Stimulated activated CD4-positive, alpha-beta T cell treated with anti-CD3 and anti-CD28 coated beads, Interleukin-12 subunit alpha, Interleukin-12 subunit beta, amount 100 ng/mL, for 48 hours (primary cell): ENCODE measurements at places on chromosomes 2 and 18.

DNA sequence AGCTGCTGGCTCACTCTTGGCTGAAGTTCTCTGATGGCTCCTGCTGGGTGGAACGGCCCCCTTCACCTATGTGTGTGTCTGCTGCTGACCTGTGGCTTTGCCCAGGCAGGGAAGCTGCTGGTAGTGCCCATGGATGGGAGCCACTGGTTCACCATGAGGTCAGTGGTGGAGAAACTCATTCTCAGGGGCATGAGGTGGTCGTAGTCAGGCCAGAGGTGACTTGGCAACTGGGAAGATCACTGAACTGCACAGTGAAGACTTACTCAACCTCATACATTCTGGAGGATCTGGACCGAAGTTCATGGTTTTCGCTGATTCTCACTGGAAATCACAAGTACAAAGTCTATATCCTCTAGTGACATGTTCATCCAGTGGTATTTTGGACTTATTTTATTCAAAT is 13.9 kb upstream of the UGT1A8 start:
- DNase-seq: no peak

DNA sequence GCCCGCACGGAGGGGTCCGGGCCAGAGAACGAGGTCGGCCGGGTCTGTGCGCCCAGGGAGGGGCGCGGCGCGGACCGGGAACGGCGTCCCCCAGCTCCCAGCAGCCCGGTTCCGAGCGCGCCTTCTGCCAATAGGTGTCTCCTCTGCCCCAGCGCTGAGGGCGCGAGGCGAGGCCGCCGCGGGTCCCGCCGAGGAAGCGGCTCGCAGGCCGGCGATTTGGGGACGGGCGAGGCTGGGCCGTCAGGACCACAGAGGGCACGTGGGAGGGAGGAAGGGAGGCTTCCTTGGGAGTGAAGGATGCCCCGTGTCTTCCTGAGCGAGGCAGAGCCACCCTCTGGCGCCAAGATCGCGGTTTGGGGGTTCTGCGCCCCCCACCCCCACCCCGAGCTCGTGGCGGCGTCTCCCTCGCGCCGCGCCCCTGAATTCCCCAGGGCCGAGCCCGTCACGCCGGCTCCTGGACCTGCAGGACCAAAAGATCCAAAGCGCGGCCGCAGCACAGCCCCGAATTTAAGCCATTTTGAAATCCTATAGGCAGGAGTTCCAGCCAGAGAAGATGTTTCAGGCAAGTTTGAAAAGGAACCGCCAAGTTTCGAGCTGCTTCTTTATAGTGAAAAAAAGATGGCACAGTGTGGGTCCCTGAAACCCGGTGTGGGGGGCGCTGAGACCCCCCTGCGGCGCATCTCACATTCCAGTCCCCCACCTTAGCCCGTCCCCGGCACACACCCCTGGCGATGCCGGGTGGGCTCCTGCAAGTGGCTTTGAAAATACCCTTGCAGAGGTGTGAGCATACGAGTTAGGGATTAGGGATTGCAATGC is 909 bp downstream of the NFATC1 start:
- no peak for DNase-seq

DNA sequence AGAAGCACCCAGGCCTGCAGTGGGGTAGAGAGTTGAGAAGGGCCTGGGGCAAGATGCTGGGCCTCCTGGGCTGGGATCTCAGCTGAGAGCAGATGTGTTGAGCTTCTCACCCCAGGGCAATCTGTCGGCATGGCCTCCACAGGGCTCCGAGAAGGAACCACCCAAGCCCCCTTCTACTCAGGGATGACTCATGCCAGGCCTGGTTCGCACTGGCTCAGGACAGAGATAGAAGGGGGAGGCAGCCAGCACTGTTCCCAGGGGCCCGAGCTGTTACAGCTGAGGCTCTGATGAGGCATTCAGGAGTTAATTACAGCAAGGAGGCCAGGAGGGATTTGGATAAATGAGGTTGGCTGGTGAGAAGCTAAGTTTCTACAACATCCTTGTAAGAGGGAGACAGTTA is 62.5 kb downstream of the CENPO start:
- DNase-seq: no peak

DNA sequence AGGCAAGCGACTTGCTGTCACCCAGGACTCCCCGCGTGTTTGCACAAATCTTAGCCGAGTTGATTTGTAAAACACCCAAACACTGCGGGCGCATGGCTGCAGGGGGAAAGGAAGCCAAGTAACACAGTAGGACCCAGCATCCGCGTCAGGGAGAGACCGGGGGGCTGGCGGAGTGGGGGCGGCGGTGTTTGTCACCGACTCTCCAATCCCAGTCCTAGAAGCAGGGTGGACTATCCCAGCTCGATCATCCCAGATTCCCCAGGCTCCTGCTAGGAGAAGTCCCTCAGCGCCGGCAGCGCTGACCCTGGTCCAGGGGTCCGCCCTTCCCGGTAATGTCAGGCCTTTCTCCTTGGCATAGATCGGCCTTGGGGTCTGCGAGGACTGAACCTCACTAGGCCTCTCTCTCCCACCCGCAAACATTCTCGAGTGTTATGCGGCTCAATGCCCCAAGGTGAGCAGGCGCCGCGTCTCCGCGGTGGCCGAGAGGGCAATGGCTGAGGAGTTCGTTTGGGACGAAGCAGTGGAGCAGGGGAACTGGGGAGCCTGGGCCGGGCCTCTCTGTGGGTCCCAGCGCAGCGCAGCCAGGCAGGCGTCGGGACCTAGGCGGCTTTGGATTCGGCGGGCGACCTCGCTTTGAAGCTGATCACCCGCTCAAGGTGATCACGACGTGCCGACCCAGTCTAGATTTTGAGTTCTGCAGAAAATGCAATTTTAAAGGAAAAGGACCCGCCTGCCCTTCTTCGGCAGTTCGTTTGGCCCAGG is 1.5 kb upstream of the GDF7 start:
- no peak for DNase-seq

- no peak for DNase-seq
Measured at GRCh38 chr2:220153118-220153517, 525.7 kb downstream of the SLC4A3 start.

- no peak for DNase-seq
Measured at GRCh38 chr18:13989199-13989598, 73.9 kb upstream of the MC2R start.

GRCh38 chr2:38850045-38850444 is 25.7 kb downstream of the DHX57 start:
- DNase-seq: no peak

GRCh38 chr2:132540166-132540565 is 123.6 kb downstream of the GPR39 start:
- no peak for DNase-seq

DNA sequence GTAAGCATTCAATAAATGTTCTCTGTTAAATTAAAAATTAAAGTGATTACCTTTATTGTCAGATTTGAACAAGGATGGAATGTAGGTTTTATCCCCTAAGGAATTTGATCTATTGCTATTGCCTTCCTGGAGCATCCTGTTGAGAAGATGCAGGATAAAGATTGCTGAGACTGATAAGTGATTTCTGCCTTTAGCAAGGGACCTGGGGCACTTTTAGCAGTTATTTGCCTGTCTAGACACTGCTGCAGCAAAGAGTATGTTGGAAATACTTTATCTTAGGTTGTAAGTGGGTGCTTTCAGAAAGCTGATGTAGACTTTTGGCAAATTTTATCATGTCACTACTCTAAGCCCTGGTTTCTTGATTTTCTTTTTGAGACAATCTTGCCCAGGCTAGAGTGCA is 69.5 kb downstream of the FAM117B start:
- no peak for DNase-seq

- no peak for DNase-seq
Measured at GRCh38 chr18:48075707-48076093, 145.2 kb upstream of the SMAD2 start.

DNA sequence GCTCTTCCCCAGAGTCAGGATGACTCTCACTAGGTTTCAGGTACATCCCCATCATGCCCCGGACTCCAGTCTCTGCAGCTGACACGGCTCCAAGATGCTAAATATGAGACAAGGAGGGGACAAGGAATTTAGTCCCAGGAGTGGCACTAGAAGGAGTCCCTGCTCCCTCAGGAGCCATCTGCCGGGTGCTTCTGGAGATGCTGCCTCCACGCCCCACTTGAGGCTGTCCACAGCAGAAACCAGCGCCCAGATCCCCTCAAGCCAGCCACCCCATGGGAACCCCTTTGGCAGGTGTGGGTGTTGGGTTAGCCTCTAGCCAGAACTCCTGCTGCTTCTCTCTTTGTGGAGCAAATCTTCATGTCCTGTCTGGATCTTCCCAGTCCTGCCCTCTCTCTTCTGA is 40.3 kb downstream of the BCL11A start:
- no peak for DNase-seq

DNA sequence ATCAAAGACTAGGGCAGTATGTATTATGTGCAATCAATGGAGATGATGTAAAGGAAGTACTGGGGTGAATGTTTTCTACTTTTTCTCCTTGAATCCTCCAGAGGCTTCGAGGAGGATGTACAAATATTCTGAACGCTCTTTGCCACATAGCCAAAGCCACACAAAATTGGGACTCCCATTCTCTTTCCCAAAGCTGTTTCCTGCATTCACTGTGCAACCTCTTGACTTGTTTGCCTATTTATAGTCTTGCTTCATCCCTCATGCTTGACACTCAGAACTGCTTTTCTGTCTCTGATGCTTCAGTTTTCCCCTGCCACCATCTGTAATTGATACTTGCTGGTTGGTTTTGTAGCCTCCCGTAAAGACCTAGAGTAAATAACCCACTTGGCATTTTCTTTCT is 208.2 kb upstream of the RBMS1 start:
- no peak for DNase-seq

DNA sequence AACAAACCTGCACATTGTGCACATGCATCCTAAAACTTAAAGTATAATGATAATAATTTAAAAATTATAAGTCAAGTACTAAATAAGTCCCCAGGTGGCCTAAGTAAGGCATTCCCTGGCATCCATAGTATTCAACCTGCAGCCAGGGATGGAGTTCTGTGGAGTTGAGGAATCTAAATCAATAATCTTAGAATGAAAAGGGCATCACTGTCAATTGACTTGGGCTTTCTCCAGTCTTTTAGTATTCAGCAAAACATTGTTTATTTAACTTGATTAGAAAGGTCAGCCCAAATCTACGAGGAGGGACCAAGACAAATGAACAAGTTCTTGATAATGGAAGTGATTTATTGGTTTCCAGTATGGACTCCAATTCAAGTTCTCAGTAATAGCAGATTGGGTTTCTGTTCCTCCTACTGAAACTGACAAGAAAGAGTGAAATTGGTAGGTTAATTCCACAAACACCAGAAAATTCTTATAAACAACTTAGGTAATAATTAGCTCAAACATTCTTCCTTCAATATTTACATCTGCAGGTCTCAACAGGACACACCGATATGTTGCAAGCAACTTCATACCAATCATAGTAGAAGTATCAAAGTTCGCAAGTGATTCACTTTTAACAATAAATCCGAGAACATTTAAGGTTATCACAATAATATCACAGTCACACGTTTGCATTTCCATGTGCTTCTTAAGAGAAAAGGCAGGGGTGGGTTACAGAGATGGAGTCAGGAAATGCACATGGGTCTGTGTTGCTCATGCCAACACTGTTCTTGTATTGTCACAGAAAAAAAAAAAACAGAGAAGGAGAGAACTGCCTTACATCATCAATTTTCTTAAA is 51.7 kb upstream of the EHBP1 start:
- no peak for DNase-seq

DNA sequence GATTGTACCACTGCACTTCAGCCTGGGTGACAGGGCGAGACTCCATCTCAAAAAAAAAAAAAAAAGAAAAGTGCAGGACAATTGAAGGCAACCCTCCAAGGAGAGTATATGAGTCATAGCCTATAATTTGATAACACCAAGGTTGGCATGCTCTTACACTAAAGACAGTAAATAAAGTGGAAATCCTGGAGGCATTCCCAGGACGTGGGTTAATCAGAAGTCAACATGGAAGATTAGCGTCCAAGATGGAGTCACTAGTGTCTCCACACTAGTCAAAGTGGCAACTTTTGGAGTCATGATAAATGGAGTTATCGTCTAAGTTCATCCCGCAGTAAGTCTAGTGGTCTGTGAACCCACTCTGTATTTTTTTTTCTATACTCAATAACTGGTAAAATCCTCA is 21.2 kb upstream of the UGGT1 start:
- no peak for DNase-seq

- DNase-seq: no peak
Measured at GRCh38 chr2:53632714-53633113, 134.9 kb upstream of the CHAC2 start.

- no peak for DNase-seq
Measured at GRCh38 chr2:68995916-68996315, 17.1 kb upstream of the ANTXR1 start.

DNA sequence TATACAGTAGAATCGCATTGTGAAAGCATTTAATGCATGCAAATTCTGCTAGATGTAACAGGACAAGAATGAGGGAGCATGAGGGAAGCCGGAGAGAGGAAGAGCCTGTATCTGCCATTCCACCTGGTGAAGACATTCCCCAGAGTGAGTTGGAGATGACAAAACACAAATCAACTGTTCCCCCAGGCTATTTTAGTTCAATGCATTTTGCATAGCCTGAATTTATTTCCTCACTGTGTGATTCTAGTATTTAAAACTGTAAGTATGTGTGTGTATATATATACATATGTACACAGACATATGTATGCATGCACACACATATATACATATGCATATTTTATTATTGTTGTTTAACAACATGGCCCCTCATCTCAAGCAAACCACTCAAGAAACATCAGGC is 54.7 kb downstream of the CCDC68 start:
- no peak for DNase-seq

DNA sequence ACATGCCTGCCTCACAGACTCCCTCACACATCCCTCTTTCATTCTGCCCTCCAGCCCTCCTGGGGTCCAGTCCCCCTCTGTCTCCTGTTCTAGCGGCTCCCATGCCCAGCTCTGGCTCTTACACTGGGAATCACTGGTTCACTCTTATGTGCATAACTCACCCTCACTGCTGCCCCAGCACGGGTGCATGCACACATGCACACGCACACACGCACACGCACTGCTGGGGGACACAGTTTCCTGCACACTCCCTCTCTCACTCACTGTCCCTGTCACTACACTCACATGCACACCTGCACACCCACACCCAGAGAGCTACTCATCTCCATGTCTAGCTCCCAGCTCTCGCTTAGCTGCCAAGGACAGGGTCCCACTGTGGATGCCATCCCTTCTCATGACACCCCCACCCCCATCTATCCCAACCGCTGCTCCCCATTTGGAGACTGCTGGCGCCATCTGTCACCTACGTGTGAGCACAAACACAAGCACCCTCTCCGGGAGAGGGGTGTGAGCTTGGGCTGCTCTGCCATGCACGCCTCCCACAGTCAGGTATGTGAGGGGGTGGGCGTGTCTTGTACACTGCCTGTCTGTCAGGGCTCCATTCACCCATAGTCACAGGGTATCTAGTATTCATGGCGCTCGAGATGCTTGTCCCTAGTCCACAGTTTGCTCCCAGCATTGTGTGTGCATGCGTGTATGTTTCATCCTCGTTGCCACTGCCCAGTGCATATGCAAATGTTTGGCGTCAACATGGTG is 1.8 kb downstream of the ASIC4 start:
- DNase-seq: no peak

GRCh38 chr2:233228376-233228775 is 23.1 kb upstream of the ATG16L1 start:
- no peak for DNase-seq

DNA sequence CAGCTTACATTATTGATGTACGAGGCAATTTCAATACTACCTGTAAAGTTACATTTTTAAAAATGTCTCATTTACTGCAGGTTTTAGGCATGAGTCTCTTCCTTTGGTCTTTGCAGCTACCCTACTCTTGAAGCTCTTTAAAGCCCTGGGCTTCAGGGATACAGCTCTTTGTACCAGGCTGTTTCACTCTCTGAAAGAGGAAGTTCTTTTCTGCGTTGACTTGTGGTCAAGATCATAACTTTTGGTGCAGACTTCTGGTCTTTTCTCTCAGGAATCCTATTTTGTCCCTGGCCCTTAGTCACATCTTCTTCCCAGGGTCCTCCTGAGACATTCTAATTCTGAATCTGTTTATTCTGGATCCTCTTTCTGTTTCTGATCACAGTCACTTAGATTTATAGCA is 16.6 kb upstream of the HRH4 start:
- DNase-seq: no peak
